T-helper 17 cell (primary cell): ENCODE measurements at places on chromosomes 2 and 18. TPM values are rescaled to one million over a fixed set of nuclear protein-coding genes. Genes with fewer than 3 reads are reported as not detected.

OSGEPL1 gene
- total RNA-seq = 4.3 TPM

LAPTM4A gene
- 46.0 TPM for total RNA-seq

PCARE gene
- total RNA-seq = not detected

NPAS2 gene
- total RNA-seq = 4.6 TPM

ST6GAL2 gene
- total RNA-seq = 0.17 TPM

TEX261 gene
- 30.0 TPM for total RNA-seq

ZNF892 gene
- total RNA-seq = 2.4 TPM

FAM237A gene
- total RNA-seq = not detected

SRD5A2 gene
- total RNA-seq = not detected

IL1F10 gene
- total RNA-seq = not detected

SLC5A7 gene
- total RNA-seq = not detected

AGXT gene
- not detected for total RNA-seq

PTGR3 gene
- total RNA-seq = 20.8 TPM

OTOS gene
- total RNA-seq = not detected

NT5DC4 gene
- total RNA-seq = not detected

NOTO gene
- total RNA-seq = not detected

RELCH gene
- total RNA-seq = 49.0 TPM

PROKR1 gene
- total RNA-seq = not detected

AQP12A gene
- total RNA-seq = not detected

SLC38A11 gene
- total RNA-seq = not detected

DNAJC5G gene
- not detected for total RNA-seq

SALL3 gene
- total RNA-seq = not detected

PARD3B gene
- 3.0 TPM for total RNA-seq

CYP27C1 gene
- total RNA-seq = not detected

TMEM247 gene
- total RNA-seq = not detected

EVX2 gene
- not detected for total RNA-seq

PRSS56 gene
- not detected for total RNA-seq
